Smooth muscle cell of the brain vasculature (primary cell): ENCODE measurements at places on chromosomes 12 and 14.

DNA sequence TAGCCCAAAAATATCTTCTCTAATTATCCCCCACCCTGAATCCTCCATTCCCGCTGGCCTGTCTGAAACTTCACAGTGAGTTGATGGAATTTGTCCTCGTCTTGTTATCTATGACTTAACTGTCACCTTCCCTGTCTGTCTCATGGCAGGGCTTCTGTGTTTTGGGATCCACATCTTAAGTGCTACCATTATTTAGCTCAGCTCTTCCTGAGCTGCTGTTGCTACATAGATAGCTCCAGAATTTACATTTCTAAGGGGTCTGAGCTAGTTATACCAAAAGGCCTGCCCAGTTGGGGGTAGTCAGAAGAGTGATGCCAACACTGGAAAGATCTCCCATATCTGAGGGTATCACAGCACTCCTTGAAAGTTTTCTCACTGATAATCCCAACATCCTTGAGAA, 57.0 kb upstream of the CDKN3 start:
- DNase-seq, result no peak

DNA sequence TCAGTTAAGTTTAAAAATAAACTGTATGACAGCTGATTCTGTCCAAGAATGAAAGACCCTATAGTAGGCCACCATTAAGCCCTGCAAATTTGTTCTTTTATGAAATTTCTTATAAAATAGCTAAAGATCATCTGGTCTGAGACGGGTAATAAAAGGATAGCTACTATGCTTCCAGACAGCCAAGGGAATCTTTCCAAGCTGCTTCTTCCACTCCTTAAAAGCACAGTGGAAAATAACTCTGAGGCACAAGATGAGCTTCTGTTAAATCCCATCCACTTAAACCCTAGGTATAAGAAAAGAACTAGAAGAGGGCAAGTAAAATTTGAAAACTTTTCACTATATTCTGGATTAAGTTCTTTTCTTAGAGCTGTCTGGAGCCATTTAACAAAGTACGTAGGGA, 194.3 kb downstream of the CAPZA3 start:
- no peak for DNase-seq

DNA sequence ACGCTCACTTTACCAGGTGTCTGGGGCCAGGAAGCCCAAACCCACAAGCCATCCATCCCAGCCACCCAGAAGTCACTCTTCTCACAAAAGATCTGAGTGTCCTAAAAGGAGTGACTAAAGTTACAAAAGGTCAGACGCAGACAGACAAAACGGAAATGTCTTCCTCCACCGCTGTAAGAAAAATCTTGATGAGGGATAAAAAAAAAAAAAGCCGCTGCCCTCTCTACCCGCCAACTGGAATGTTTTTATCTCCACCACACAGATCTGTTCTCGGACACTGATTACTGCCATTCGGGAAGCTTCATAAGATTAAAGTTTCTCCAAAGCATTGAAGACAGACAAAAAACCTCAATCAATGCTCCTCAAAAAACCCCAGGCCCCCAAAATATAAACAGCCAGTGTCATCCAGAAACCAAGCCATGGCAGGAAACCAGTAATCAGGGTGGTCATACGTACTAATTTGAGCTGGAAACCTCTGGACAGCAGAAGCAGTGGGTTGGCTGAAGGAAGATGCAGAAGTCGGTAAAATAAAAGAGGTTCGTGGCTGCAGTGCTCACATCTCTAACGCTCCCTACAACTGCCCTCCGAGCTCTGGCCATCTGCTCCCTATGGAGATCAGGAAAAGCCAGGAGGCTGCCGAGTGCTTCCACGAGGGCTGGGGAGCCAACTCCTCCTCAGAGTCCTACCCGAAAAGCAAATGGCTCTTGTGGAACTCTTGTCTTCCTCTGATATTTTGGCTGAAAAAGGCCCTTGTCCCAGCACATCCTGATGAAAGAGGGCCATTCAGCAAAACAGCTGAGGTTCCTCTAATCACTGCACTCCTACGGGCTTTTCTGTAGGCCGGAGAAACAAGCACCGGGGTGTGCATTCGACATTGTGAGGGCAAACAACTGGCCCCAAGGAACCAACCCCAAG, 30.3 kb downstream of the SSH1 start:
- DNase-seq, result no peak

DNA sequence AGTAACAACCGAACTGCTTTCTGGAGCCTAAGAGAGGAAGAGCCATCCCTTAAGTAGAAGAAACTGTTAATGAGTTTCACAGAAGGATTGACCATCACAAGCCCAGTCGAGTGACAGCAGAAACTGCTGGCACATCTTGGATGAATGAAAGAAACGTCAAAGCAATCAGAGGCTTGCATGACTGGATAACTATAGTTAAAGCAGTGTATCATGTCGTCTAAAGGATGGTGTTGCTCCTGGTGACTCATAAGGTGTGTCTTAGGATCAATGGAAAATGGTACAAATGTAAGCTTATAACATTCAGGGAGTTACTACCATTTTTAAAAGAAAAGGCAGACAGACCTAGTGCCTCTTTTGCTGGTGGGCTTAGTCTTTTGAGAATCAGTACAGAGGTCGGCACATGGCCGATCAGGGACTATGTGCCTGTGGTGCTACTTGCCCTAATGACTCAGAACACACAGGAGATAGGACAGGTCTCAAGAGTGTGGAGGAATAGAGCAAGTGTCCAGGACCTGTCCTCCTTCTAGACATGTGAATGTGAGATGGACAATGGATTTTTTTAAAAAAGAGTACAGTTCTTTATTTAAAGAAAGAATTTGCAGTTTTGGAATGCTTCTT, 55.7 kb downstream of the TMX1 start:
- DNase-seq, result no peak

- DNase-seq, result no peak
These were observed 321.0 kb upstream of the SOX5 start for GRCh38 chr12:24270464-24270863.

DNA sequence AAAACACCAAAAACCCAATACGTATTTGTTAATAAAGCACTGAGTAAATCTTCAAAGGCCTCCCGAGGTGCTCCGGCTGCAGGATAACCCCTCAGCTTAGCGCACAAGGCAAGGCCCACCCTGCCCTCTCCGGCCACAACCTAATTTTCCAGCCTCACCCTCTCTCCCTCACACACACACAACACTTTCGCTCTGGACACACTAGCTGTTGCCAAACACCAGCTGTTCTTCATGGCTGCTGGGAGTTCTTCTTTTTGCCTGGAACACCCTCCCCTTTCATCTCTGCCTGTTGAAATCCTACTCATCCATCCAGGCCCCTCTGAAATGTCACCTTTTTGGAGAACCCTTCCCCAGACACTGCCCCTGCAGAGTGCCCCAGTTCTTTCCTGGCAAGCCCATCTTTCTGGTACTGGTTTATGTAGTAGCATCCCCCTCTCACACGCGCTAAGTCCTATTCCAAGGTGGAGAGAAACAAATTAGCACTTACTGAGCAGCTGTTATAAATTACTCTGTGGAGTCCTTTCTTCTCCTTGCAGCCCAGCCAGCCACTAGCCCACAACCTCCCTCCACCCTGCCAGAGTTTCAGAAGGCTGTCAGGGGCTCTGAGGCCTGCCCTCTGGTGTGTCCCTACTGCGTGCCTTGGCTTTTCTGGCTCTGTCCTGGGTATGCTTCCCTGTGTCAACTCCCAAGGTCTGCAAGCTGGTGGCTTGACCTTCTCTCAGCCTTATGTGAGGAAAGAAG, 805 bp upstream of the CRACR2A start:
- DNase-seq, result no peak
